ENCODE measurements at places on chromosomes 4 and X.
A peak's percentile ranks its signal among the peaks of the same experiment; 100 is the strongest.

GRCh38 chrX:129637217-129638109, 17.3 kb downstream of the APLN start:
- DNase-seq, result peak; percentile 65

GRCh38 chr4:58502839-58503238, 1392.7 kb upstream of the IGFBP7 start:
- no peak for DNase-seq

DNA sequence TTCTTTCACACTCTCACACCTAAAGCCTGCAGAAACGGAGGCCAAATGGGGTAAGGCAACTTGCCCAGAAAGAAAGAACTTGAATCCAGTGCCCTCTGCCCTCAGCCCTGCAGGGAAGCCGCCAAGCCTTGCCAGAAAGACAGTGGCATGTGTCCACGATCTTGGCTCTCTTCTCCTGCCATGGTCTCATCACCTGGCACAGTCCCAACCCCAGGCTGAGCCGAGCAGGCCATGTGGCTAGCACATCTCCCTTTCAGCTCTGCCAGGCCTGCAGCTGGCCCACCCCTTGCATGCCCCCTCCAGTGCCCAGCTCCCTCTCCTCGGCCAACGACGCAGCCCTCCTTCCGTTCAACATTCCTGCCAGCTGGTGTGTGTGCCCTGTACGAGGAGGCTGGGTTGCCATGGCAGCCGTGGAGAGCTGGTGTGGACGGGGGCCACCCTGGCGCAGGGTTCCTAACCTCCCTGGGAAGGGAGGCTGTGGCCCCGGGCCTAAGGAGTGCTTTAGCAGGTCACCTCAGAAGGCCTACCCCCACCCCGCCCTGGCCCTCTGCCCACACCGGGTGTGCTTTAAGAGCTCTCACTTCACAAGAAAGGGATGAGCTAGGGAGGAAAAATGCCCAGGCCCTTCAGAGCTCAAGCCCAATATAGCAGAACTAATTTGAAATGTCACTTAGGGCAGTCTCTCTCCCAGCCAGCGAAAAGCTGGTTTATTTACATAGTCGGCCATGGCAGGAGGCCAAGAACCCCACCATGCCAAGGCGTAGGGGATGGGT, 73.0 kb upstream of the PJA1 start:
- DNase-seq, result no peak

- DNase-seq, result peak; percentile 20
These were observed 200.3 kb upstream of the MAB21L2 start for GRCh38 chr4:150381609-150382008.

GRCh38 chrX:9746148-9746888, 19.3 kb downstream of the GPR143 start:
- peak; percentile 82 for DNase-seq

DNA sequence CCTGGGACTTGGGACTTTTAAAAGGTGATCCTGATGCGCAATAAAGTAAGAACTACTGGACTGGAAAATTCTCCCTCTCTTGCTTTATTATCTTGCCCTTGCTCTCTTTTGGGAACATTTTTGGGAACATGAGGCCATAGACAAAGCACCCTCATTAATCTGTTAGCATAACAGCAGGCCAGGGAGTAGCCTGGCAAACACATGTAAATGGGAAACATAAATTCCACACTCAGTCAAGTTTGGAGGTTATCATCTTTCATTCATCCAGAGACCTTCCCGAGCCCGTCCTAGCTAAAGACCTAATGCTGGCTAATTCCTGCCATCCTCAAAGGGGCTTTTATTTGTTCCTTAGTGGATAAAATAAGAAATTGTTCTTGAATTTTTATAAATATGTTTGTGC, 162.8 kb upstream of the ARX start:
- no peak for DNase-seq

GRCh38 chrX:141341341-141341740, 99.0 kb upstream of the SPANXC start:
- peak; percentile 52 for DNase-seq

GRCh38 chrX:106284431-106285025, 116.4 kb downstream of the PWWP3B start:
- DNase-seq, result no peak

GRCh38 chrX:153414856-153415510, 3.7 kb downstream of the ZFP92 start:
- DNase-seq, result peak; percentile 68

DNA sequence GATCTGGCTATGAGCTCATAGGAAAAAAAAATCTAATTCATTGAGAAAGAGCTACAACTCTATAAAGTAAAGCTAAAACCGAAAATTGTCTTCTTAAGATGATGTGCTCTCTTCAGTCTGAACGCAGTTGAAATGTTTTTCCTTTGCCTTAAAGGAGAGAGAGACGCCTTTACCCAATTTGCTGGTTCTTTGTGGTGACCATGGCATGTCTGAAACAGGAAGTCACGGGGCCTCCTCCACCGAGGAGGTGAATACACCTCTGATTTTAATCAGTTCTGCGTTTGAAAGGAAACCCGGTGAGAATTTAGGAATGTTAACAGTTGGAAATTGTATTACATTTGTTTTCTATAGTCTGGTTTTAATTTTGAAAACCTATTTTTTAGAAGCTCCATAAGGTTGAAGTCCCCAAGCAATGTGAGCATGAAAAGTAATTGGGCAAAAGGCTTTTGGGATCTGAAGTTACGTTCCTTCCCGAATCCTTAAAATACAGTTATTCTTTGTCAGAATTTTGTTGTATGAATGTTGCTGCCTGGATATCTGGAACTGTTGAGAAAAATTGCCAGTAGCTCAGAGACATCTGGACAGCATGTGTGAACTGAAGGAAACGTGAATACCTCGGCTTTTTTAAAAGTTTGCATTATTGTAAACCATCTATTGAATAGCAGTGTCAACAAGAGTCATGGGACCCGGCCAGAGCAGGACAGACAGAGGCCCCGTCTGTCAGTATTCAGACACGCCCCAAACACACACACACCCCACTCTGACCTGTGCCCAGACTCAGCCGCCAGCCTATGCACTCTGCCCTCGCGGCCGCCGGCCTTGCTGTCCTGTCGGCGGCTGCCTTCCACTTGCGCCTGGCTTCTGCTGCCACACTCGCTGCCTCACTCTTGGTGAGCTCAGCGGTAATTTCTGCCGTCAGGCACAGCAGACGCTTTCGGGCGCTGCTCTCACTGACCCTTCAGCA, 9.9 kb downstream of the PIGG start:
- peak; percentile 28 for DNase-seq

DNA sequence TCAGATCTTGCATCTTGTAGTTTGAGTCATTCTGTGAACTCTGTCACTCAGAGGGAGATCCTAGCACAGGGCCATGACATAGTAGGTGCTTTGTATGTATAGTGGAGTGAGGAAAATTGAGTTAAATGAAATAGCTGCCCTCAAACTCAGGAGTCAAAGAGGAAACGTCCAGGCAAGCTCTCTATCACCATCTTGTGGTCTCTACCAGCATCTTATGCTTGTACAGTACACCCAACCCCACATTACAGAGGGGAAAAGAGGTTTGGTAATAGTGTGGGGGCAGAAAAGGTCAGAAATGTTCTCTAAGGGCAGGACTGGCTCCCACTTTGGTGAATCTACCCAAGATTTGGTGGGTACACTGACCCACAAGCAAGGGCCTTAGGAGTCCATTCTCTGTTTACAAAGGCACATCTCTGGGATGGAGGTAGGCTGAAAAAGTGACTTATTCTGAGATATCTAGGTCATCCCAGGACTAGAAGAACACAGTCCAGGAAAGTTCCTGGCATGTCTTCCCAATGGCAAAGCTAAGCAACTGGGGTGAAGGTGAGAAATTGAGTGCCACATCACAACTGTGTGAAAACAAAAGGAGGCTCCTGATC, 131.8 kb downstream of the OR13H1 start:
- peak; percentile 6 for DNase-seq

DNA sequence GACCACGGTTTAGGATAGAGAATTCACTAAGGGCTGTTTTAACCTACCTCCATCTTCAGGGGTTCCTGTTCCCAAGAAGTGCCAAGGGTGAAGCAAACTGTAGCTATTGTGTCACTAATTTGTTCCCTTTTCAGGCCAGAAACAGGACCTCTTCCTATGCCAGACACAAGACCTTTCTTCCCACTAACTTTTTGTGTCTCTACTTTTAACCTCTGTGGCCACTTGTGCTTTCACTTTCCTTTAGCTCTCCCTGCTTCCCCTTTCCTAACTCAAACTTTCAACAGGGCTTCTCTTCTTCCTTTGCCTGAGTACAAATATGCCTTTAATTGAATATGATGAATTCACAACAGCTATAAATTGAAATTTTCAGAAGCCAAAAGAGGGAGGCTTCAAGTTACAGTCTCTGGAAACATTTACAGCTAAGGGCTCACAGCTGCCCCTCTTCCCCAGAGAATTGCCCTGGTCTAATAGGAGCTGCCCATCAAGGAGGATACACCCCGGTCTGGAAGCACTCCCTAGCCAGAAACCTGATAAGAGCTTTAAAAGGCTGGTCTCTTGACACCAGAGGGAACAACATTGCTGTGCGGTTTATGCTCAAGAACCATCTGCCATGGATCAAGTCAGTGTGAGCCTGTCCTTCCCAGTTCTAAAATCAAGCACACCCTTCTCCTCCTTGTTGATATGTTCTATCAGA, 61.7 kb upstream of the PLS3 start:
- DNase-seq, result peak; percentile 37

DNA sequence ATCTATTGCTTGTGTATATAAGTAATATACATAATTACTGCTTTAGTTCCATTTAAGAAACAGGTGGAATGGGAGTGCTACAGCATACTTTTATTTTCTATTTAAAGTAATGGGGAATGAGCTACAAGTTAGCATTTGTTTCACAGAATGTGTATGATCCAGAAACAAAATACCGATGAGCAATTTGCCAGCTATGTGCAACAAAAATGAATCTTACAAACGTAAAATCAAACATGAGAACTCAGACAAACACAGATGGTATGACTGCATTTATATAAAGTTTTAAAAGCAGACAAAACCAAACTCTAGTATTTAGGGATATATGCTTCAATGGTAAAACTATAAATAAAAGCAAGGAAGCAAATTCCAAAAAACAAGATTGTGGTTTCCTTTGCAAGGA, 141.7 kb downstream of the PAPSS1 start:
- DNase-seq, result peak; percentile 37

DNA sequence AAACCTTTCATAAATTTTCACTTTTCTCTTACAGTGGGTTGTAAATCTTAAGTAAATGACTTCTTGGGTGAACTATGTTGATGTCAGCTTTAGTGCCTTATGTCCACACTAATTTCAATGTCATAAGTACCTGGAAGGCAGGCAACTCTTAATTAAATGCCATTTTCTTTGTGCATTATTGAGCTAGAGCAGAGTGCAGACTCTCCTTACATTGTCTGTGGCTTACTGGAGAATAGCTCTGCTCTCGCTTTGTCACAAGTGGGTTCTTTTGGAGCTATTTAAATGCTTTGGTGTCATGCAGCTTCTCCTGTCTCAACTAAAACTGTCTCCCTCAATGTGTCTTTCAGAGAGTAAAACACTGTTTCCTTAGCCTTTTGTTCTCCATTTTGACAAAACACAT, 411.6 kb downstream of the STIM2 start:
- no peak for DNase-seq

- DNase-seq, result no peak
These were observed 40.1 kb downstream of the BTC start for GRCh38 chr4:74754218-74754617.

DNA sequence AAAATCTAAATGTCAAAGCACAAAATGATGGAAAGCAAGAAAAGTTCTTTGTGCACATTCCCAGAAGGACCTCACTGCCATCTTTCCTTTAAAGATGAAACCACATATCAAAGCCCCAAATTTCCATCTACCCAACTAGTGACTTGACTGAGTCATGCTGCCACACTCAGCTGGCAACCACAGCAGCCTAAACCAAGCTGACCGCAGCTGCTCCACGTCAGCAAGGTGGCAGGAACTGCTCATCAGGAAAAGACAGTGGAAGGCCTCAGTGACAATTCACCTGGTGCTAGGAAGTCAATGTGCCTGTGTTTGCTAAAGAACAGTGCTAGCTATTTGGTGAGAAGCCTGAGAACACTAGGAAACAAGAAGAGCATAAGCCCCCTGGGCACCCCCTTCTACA, 26.1 kb downstream of the ACOX3 start:
- no peak for DNase-seq

DNA sequence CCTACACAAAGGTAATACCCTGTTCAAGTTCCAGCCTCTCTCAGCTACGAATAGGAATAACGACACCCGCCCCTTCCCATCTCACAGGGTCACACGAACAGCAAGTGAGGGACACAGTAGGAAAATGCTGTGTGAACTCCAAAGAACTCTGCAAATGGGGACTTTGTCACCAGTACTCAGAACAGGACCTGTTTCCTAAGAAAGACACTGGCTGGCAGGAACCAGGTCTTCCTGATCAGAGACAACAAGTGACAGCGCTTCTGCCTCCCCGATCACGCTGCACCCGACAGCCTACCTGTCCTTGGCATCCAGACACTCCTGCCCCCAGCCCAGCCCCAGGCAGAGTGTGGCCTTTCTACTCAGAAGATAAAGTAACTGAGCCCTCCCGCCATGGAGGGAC, 14.2 kb downstream of the DCTD start:
- DNase-seq, result no peak

- DNase-seq, result no peak
These were observed 44.3 kb downstream of the TBC1D9 start for GRCh38 chr4:140711910-140712309.

- DNase-seq, result no peak
These were observed 37.6 kb downstream of the MAGEB5 start for GRCh38 chrX:26253526-26253925.

- DNase-seq, result peak; percentile 15
These were observed 355.1 kb downstream of the HS3ST1 start for GRCh38 chr4:11073621-11074051.

- no peak for DNase-seq
These were observed 74.3 kb downstream of the NUDT11 start for GRCh38 chrX:51421972-51422597.

DNA sequence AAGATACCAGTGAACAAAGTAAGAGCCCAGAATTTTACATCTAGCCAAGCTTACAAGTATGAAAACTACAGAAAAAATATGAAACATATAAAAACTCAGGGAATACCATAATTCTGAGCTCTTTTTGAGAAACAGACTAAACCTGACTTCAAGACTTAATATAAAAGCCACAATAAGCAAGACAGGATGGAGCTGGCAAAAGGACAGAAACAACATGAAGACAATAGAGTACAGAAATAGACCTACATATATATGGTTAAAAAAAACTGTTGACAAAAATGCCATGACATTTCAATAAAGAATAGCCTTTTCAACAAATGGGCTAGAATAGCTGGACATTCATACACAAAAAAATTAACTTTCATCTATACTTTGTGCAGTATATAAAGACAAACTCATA, 49.4 kb downstream of the UBA6 start:
- DNase-seq, result no peak

- DNase-seq, result no peak
These were observed 625.9 kb downstream of the CCSER1 start for GRCh38 chr4:90753068-90753467.

GRCh38 chr4:48752726-48753125, 27.4 kb downstream of the FRYL start:
- DNase-seq, result no peak

DNA sequence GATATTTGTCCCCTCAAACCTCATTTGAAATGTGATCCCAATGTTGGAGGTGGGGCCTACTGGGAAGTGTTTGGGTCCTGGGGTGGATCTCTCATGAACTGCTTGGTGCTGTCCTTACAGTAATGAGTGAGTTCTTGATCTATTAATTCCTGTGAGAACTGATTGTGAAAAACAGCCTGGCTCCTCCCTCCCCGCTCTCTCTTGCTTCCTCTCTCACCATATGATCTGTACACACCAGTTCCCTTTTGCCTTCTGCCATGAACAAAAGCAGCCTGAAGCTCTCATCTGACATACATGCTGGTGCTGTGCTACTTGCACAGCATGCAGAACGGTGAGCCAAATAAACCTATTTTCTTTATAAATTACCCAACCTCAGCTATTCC, 11.2 kb upstream of the YIPF7 start:
- DNase-seq, result no peak

Data from fibroblast of villous mesenchyme (primary cell).